ENCODE measurements at places on chromosomes 1 and 21.

DNA sequence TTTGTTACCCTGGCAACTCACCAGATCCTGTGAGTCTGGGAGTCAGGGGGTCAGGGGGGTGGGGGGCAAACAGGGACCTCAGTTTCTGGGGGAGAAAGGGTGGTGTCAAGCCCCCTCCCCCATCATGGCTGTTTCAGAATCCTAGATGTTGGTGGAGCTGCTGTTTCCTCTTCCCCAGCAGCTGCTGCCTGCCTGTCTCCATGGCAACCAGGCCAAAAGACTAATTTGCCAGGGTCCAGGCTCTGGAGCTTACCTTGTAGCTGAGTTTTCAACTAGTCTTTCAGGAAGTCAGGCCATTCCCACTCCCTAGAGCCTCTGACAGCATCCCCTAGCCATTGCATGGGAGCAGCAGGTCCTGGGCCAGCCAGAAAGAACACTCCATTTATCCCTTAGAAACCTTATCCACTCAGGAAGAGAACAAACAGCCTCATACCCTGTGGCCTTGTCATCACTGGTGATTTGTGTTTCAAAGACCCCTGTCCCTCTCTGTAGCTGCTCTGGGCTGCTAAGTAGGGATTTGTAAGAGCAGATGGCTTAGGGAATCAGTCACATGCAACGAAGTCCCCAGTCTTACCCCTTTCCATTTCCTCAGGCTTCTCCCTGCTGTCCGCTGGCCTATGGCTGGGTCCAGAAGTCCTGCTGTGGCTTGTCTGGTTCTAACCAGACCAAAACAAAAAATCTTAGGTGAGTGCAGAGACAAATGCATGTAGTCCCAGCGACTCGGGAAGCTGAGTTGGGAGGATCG lies 21.5 kb upstream of the STMN1 start:
- DNase-seq = no peak

GRCh38 chr21:16363518-16363917 lies 633.7 kb downstream of the USP25 start:
- DNase-seq = no peak

DNA sequence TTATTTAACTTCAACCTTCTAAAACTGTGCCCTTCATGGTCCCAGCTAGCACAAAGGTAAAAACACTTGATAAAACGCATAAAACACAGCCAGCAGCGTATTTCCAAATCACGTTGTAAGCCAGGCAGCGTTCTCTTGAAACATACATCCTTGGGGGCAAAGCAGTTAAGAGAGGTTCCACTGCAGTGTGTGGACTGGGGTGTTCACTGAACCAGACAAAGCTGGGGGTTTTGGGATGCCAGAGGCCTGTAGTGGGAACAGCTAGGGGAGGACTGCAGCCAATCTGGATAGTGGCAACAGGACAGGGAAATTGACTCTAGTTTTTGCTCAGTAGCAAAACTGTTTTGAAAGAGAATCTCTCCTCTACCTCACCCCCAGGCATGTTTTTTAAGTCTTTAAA lies 21.5 kb upstream of the ATP5PO start:
- DNase-seq = no peak

DNA sequence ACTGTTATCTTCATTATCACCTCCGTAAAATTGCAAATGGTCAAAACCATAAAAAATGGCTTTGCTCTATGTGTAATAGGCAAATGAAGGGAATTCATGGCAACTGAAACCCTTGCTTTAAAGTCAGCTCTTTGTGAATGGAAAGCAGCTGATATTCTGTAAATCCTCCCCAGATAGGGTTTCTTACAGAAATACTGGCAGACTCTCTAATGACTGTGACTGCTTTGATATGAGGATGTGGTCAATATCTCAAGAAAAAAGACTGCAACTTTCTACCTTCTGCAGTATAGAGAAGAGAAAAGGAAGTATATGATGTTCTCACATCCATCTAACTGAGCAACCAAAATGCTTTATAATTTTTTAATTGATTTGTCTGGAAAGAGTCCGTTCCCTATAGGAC lies 193.1 kb downstream of the ST6GALNAC3 start:
- no peak for DNase-seq

DNA sequence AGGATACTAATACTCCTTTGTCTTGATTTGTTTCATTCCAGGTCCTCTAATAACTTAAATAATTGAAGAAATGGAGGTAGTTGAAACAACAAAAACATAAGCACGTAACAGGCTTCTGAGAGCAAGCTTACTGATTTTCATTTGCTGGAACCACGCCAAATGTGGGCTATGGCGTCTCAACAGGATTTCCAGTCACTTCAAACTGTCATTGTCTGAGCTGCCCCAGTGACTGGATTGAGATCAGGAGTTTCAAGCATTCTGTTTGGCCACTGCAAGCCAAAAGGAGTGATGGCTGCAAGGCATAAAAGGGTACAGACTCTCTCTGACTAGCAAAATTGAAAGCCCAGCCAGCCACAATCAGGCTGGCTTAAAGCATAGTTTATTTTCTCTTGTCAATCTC lies 289.9 kb downstream of the DPYD start:
- DNase-seq = no peak

- no peak for DNase-seq
These were observed 10.4 kb downstream of the NUCKS1 start for GRCh38 chr1:205739348-205740160.

DNA sequence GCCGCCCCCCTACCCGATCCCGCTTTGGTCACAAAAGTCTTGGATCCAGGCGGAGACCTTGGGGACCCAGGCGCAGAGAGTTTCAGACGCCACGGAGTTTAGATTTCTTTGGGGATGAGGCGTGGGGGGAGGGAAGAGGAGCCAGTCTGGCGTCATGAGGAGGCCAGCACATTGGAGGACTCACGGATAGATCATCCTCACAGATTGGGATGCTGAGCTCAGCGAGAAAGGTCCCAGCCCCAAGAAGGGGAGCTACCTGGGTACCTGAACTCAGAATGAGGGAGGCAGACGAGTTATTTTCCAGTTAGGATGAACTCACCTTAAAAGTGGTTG lies 393 bp downstream of the ELAPOR1 start:
- DNase-seq = no peak

GRCh38 chr1:32072622-32073298 lies at the start of gene TMEM39B:
TSS of gene TMEM39B (plus strand) at chr1:32072939. CDS start at chr1:32073048, 109 bp downstream.
- peak; percentile 79 for DNase-seq

DNA sequence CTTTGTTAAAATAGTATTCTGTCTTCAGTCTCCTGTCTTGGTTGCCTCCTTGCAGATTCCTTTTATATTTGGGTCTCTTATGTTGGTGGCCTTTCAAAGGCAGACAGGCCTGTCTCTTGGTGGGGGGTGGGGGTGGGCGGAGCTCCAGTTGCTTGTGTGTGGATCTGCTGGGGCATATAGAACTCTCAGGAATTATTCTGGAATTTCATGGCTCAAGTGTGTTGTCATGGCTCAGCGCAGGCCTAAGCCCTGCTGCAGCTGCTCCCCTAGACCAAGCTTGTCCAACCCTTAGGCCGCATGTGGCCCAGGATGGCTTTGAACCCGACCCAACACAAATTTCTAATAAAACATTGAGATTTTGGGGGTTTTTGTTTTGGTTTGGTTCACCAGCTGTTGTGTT lies 8.0 kb downstream of the C1orf35 start:
- no peak for DNase-seq

DNA sequence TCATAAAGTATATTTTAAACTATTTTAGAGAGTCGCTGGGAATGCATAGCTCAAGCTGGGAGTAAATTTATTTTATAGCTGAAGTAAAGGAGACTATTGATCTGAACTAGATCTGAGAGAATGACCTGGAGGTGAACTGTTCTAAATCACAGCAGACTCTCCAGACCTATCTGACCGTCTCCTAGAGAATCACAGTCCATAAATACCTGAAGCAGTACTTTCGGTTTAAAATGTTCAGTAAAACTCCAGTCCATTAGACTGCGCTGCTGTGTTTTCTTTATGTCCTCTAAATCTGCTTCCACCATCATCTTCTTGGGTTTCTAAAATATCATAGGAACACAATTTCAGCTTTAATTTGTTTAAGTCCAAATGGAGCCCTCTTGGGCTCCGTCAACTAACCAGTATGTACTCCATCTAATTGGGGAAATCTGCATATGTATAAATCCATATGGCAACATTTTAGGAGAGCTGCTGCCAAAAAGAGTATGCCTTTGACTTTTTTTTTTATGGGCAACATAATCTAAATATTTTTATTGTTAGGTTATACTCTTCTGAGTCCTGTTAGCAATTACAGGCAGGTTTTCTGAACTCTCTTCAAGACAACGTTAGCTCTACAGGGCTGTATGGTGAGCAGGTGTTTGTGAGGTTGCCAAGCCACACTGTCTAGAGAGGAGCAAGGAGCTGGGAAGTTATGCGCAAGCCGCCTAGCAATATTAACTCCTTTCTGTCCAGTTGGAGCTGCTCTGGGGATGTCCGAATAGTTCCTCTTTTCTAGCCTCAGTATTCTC lies 111.2 kb downstream of the SPAG17 start:
- no peak for DNase-seq

- DNase-seq = no peak
These were observed 139.0 kb upstream of the TMEM51 start for GRCh38 chr1:15014516-15014915.

DNA sequence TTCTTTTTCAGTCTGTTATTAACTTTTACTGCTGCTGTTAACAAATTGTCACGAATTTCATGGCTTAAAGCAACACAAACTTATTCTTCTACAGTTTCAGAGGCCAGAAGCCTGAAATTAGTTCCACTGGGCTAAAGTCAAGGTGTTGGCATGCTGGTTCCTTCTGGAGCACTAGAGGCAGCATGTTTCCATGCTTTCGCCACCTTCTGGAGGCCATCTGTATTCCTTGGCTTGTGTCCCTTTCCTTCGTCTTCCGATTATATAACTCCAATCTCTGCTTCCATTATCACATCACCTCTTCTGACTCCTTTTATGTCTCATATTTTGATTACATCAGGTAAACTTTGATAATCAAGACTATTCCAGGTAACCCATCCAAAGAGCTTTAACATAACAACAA lies 1742.1 kb downstream of the BRINP3 start:
- no peak for DNase-seq

GRCh38 chr1:245205396-245205795 lies 50.6 kb downstream of the KIF26B start:
- DNase-seq = no peak

- DNase-seq = no peak
These were observed 43.4 kb downstream of the WDR64 start for GRCh38 chr1:241695246-241696171.

GRCh38 chr1:47432071-47433036 lies 5.5 kb upstream of the FOXD2 start:
- DNase-seq = peak; percentile 18

- no peak for DNase-seq
These were observed 3.6 kb downstream of the AJAP1 start for GRCh38 chr1:4657960-4658541.

DNA sequence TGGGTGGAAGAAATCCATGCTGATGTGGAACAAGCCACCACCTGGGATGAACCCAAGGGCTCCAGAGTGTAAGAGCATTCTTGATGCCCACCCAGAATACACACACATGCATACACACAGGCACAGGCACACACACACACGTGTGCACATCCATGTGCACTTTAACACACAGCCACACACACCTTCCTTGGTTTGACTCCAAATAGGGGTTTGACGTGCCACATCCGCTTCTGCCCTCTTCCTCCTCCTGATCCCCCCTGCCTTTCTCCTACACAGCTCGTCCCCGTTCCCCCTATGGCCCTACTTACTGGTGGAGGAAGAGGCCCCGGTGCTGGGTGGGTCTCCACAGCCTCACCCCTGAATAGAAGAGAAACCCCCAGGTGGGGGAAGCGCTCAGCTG lies 16.0 kb downstream of the SPATA21 start:
- DNase-seq = no peak

GRCh38 chr21:41247561-41248545 lies 68.7 kb upstream of the FAM3B start:
- no peak for DNase-seq

GRCh38 chr1:211332830-211333229 lies 6.2 kb downstream of the TRAF5 start:
- no peak for DNase-seq

- DNase-seq = no peak
These were observed 31.6 kb downstream of the SOX13 start for GRCh38 chr1:204104331-204105130.

DNA sequence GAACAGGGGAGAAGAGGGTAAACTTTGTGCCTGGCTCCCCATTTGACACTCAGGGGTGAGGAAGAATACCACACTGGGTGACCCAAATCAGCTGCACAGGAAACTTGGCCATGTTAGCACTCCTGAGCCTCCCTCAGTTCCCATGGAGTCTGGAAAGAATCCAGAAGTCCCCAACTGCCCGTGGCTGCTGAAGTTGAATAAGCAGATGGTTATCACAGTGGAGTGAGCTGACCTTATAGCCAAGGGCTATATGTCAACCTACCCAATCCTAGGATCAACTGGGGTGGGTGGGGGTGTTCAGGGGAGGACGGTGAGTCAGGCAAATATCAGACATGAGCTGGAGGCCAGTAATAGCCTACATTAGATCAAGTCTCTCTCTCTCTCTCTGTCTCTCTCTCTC lies 20.4 kb downstream of the KCNH1 start:
- no peak for DNase-seq

GRCh38 chr1:185860311-185860710 lies 126.1 kb downstream of the HMCN1 start:
- DNase-seq = no peak

Data from stimulated activated CD4-positive, alpha-beta T cell treated with anti-CD3 and anti-CD28 coated beads, Interleukin-1b, Interleukin-23, amount 100 ng/mL, for 1 hour (primary cell).